ENCODE measurements at places on chromosomes 6 and 20.

DNA sequence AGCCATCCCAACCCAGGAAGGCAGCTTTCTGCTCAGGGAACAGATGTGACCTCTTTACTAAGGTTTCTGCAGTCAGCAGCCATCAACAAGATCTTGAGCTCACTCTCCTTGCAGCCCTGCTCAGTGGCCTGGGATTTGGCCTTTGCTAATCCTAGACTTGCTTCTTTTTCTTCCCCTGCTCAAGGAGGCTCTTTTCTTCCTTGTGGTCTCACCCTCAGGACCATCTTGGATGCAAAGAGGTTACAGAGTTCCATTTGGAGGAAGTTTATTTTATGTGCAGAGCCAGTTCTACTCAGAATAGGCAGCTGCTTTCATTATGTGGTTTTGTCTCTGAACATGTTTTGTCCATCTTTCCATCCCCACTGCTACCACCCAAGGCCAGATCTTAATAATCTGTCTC is 49.3 kb downstream of the RALY start:
- DNase-seq, result no peak

DNA sequence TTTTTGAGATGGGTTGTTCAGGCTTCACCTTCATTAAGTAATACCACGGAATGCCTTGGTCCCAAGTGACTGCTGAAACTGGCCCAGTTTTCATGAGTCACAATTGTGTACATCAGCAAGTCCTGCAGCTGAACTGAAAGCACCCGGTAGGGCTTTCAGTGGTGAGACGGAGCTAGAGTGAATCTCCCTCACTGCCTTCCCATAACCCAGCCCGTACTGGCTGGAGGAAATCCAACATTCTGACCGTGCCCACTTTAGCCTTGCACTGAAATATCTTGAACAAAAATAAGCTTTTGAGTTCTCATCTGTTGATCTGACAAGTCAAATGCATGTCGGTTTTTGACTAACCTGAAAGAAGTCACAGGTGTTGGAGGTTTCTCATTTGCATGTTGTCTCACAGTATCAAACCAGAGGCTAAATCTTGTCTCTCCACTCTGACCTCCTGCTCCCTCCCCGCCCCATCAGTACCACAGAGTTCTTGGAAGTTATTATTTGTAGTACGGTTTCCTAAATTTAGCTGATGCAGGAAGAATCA is 35.9 kb downstream of the DUSP22 start:
- DNase-seq, result no peak

GRCh38 chr20:18926965-18927364 is 113.4 kb downstream of the SCP2D1 start:
- DNase-seq, result no peak

DNA sequence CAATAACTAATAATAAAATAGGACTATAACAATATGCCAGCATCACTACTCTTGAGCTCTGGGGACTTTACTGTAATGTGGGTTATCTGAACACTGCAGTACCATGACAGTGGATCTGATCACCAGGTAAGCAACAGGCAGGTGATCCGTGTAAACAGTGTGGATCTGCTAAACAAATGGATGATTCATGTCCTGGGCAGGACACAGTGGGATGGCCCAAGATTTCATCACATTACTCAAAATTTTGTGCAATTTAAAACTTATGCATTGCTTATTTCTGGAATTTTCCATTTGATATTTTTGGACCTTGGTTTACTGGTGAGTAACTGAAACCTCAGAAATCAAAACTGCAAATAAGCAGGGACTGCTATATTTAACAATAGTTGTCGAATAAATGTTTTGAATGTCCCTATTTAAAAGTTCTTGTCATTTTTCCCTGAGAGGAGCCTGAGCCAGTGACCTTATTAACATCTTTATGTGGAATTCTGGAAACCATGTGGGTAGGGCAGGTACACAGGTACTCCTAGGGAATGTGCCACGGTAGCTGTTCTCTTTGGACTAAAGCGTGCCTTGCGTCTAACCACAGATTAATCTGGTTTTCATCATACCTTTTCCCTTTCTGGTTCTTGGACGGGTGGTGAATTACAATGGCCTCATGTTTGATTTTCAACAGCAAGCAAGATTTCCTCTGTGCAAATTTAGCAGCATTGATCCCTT is 214.5 kb upstream of the SASH1 start:
- no peak for DNase-seq
